Hematopoietic multipotent progenitor cell treated with erythropoietin and hydrocortisone succinate and interleukin-3 and kit ligand, for 4 days (in vitro differentiated cells): ENCODE measurements at places on chromosomes 16 and 17.
A peak's percentile ranks its signal among the peaks of the same experiment; 100 is the strongest.

GRCh38 chr16:27721531-27722181, 171.7 kb downstream of the KATNIP start:
- DNase-seq = peak; percentile 20

- no peak for DNase-seq
These were observed 248.9 kb upstream of the TNRC6C start for GRCh38 chr17:77709594-77709993.

DNA sequence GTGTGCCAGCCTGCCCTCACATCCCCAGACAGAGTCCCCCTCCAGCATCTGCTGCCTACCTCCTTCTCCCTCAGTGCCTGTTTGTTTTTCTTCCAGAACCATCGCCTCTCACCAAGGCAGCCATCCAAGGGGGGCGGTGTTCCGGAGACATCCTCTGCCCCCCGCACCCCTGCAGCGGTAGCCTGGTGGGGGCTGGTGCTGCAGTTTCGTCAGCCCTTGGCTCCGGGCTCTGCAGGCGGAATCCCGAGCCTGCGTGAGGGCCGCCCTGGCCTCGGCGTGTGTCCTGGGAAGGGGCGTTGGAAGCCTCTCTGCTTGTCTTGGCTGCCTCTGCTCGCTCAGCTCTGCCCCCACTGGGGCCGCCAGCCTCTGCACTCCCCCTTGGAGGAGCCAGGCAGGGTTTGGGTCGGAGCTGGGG, 126.0 kb upstream of the CIBAR2 start:
- DNase-seq = no peak

- DNase-seq = no peak
These were observed 130.3 kb downstream of the ZNF778 start for GRCh38 chr16:89347807-89348206.

DNA sequence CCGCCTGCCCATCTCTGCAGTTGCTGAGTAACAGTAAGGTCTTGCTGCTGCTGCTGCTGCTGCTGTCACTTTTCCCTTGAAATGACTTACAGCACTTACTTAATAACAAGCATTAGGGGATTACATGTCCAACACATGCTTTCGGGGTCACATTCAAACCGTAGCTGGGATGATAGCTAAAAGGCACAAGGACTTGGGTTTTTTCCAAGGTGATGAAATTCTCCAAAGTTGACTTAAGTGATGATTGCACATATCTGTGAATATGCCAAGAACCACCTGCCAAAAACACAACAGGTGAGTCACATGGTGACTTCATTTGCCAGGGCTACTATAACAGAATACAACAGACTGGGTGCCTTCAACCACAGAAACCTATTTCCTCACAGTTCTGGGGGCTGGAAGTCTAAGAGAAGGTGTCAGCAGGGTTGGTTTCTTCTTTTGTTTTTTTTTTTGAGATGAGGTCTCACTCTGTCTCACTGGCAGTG, 121.9 kb upstream of the TNRC6C start:
- no peak for DNase-seq

DNA sequence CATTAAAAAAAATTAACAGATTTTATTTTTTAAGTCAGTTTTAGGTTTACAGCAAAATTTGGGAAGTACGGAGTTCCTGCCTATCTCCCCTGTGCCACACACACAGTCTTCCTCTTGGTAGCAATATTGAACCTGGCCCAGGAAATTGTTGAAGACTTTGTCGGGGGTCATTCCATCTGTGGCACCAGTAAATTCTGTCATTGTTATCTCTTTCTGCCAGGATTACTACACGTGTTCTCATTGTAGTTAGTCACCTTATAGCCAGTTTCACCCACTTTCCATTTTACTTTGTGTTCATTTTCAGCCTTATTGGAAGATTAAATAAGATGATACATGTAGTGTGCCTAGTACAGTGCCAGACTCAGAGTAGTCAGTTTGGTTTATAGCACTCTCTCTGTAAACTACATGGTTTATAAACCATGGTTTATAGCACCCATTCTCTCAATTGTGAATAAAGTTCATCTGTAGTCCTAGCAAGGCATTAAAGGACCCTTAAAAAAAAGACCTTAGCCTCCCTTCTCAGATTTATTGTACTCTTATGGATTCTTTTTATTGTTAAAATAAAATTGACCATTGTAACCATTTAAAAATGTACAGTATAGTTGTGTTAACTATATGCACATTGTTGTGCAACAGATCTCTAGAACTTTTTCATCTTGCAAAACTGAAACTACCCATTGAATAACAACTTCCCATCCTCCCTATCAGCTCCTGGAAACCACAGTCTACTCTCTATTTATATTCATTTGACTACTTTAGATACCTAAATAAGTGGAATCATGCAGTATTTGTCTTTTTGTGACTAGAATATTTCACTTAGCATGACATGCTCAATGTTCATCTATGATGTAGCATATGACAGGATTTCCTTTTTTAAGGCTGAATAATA, 36.1 kb downstream of the NLK start:
- peak; percentile 75 for DNase-seq

DNA sequence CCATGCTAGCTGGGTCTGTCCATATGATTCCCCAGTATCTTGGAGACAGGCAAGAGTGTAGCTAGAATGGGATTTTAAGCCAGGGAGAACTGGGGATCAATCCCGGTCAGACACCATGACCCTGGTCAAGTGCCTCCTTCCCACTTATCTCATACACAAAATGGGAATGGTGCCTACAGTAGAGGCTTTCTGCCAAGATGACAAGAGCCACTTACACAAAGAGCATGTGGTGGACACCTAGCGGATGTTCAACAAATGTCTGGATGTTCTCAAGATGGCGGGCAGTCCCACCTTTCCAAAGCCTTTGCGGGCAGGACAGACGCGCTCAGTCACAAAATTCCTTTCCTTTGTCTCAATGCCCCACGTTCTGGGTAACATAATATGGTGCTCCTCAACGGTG, 57.3 kb downstream of the MAF start:
- no peak for DNase-seq

DNA sequence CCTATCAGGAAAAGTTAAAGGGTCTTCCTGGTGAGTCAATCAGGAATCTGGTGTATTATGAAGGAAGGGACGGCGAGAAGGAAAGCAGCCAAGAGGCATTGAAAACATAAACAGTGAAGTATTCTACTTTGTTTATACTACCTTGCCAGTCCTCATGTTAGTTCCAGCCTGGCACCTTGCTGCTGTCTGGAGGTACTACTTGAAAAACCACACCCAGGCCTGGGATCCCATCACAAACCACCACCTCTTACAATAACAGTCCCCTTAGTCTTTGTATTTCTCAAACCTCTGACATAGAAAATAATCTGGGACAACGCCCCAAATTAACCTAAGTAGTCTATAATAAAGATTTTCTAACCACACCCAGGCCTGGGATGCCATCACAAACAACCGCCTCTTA, 676.7 kb upstream of the SOX9 start:
- no peak for DNase-seq

DNA sequence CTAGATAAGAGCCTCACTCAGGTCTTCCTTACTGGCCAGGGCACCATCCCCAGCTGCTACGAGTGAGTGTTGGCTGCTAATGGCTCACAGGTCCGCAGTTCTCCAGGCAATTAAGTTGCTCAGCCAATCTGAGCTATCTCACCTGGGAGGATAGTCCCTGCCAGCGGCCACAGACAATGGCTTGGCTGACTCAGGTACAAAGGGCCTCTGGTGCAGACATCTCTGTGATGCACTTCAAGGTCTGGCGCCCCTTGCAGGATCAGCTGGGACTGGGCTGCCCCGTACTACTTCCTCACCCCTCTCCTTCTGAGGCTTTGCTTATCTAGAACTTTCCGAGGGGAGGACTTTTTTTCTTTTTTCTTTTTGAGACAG, 49.2 kb upstream of the EMP2 start:
- DNase-seq = peak; percentile 27

DNA sequence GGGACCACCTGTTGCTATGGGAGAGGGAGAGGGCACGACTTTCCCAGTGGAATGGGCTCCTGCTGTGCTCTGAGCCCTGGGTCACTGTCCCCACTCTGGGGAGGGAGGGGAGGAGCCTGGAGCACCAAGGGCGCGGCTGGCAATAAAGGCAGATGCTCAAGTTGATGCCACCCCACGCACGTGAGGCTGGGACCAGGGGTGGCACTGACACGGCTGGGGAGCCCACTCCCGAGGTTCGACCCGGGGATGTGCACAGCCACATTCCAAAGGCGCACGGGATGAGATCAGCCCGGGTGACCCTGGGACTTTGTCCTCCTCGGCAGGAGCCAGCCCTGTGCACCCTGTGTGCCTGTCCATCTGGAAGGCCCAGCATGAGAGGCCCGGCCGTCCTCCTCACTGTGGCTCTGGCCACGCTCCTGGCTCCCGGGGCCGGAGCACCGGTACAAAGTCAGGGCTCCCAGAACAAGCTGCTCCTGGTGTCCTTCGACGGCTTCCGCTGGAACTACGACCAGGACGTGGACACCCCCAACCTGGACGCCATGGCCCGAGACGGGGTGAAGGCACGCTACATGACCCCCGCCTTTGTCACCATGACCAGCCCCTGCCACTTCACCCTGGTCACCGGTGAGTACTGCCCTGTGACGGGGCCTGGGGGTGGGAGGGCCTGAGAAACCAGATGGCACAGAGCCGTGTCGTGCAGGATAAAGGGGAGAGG, at the start of gene ENPP7:
Gene ENPP7 (plus strand): TSS at position 175 of the 715 bp plus-strand sequence. CDS start 197 bp downstream, at position 372.
- DNase-seq = no peak

- DNase-seq = no peak
These were observed 114.3 kb downstream of the LITAF start for GRCh38 chr16:11472410-11472809.

DNA sequence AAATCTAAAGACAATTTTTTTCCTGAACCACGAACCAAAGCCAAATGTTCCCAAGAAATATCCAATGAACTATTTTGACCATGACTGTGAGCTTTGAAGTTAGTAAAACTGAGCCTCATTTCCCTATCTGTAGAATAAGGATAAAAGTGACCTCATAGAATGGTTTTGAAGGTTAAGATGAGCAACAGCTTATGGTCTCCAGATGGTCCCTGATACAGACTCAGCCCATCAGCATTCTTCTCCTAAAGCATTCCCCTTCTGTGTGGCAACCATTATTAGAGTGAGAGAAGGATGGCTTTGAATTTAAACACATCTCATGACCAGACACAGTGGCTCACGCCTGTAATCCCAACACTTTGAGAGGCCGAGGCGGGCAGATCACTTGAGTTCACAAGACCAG, 70.1 kb downstream of the COPRS start:
- no peak for DNase-seq

DNA sequence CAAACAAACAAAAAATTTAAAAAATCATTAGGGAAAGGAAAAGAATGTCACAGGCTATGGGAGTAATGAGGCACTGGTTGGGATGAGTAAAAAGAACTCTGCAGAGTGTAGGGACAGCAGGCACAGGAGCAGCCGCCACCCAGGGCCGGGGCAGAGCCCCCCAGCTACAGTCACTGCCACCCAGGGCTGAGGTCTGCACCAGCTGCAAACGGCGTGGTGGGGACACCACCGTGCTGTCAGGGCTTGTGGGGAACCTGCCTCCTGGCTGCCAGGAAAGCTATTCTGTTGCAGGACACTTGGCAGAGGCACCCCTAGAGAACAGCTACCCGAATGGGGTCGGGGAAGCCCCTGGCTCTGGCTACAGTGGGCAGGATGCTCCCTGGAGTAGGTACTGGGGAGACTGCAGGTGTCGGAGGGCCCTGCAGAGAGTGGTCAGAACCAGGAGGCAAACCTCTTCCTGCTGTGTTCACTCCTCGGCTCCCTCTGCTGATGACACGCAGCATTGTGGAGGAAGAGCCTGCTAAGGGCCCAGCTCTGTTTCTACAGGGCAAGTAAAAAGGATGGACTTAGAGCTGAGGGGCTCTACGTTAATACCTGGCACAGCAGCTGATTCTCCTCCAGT, 32.3 kb upstream of the CAPN15 start:
- peak; percentile 77 for DNase-seq

- no peak for DNase-seq
These were observed 21.7 kb upstream of the WSCD1 start for GRCh38 chr17:6048486-6048885.

DNA sequence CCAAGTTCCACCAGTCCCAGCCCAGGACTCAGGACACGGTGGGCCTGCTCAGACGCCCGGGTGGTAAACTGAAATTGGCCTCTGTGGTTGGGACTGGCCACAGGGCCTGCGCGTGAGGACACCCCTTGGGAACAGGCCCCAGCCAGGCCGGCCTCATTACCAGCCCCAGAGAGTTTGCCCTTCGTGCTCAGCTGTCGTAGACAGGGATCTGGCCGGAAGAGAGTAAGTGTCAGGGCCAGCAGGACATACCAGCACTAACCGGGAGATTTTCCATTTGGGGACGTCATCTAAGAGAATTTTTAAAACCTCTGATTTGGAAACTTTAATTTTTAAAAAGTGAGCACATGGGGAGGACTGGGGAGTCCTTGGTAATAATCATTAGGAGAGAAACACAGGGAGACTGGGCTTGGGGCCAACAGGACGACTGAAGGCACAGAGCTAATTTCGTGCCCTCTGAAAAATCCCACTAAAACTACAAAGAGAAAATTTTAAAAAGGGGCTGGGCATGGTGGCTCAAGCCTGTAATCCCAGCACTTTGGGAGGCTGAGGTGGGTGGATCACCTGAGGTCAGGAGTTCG, 2.4 kb upstream of the RBFOX3 start:
- DNase-seq = no peak

GRCh38 chr17:32504166-32504990, 17.6 kb downstream of the CDK5R1 start:
- no peak for DNase-seq

DNA sequence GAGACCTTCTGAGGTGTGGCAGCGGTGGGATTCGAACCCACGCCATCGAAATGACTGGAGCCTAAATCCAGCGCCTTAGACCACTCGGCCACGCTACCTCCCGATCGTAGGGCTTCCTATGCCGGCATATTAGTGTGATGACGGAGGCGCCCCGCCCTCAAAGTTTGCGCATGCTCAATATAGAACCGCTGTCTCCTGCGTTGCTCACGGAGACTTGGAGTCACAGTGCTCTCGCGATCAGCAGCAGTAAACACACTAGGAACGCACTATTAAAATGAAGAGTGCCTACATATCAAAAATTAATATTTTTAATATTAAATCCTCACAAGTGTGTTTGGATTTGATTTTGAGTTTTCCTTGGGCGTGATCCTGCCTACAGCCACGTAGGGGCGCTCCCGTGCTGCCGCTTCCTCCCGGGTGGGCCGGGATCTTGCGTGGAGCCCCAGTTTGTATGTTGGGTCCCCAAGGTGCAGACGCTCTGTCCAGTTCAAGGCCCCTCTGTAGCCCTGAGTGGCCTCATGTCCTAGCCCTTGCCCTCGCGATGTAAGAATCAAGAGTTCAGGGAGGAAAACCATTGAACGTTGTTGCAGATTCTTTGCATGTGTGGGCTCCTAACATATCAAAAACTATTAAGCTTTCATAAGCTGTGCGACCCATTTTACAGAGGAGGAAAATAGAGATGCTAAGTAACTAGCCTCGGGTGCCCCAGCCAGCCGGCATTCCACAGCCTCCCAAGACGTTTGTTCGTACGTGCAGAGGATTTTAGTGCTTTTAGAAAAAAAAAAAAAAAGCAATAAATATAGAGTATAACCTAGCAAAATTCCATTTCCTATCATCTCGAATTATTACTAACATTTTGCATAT, 10.2 kb upstream of the EEF2K start:
- peak; percentile 94 for DNase-seq

- DNase-seq = peak; percentile 71
These were observed 11.7 kb downstream of the ABCC1 start for GRCh38 chr16:15961060-15961511.

- DNase-seq = no peak
These were observed 607 bp upstream of the NCOR1 start for GRCh38 chr17:16215965-16216316.

GRCh38 chr17:38447502-38448085, 19.3 kb downstream of the ARHGAP23 start:
- DNase-seq = peak; percentile 32

- no peak for DNase-seq
These were observed 111.2 kb downstream of the ARHGAP44 start for GRCh38 chr17:12900474-12900873.
